ENCODE measurements at places on chromosomes 2 and 18.
A peak's percentile ranks its signal among the peaks of the same experiment; 100 is the strongest.

GRCh38 chr18:42563995-42564394 is 551.5 kb downstream of the RIT2 start:
- no peak for DNase-seq

GRCh38 chr2:191515551-191515950 is 162.4 kb upstream of the NABP1 start:
- no peak for DNase-seq

- no peak for DNase-seq
Measured at GRCh38 chr2:239586651-239587310, 186.0 kb upstream of the HDAC4 start.

GRCh38 chr18:79589601-79590091 is 90.0 kb upstream of the CTDP1 start:
- no peak for DNase-seq

- DNase-seq: no peak
Measured at GRCh38 chr2:73870084-73870483, 22.7 kb upstream of the ACTG2 start.

GRCh38 chr2:144414324-144414845 is 105.5 kb downstream of the ZEB2 start:
- peak; percentile 95 for DNase-seq

GRCh38 chr18:3526421-3527354 is 76.7 kb downstream of the TGIF1 start:
- no peak for DNase-seq

DNA sequence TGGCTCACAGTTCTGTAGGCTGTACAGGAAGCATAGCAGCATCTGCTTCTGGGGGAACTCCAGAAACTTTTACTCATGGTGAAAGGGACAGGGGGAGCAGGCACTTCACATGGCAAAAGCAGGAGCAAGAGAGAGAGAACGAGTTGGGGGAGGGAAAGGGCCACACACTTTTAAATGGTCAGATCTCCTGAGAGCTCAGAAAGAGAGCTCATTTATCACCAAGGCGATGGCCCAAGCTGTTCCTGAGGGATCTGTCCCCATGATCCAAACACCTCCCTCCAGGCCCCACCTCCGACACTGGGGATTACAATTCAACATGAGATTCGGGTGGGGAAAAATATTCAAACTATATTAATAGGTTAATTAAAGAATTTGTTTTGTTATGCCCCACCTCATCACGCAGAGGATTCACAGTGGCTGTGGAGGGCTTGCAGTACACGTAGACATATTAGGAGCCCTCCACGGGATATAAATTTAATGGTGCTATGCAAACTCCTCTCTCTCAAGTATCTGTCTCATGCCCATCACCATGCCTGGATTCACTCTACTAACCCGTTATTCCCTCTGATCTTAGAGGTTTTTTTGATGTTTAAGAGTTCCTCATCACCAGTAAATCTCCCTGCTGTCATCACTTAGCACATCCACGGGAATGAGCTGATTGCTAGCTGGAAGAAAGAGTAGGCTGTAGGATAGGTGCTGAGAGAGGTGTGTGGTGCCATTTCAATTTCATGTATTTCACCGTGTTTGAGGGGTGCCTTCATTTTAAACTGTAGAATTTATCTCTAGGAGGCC is 84.5 kb upstream of the ARHGAP28 start:
- no peak for DNase-seq

GRCh38 chr2:26569216-26570082 is 71.7 kb downstream of the CIB4 start:
- no peak for DNase-seq

DNA sequence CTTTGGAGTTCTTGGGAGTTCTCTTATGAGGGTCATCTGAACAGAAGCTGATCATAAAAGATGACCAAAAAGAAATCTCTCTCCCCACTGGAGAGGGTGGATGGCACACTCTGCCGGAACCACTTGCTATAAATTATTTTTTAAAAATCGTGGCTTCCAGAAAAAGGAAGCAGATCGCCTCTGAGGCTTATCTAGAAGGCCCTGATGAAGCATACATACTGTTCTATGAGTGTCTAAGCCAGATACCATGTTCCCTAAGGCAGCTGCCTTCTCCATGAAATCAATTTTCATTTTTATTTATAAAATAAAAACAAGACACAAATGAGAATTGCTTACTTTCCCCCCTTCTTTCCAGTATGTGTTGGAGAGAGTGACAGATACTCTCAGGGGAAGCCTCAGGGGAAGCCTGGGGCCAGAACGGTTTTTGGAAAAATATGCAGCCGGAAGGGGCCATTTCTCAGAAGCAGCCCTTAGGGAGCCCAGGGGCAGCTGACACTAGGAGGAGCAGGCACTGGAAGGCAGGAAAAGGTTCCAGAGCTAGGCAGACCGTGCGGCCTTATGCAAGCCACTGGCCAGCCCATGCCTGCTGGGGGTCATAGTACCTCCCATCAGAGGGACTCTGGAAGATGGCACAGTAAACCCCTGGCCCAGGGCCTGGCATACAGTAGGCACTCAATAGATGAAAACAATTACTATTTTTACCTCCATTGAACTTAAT is 130.6 kb downstream of the CABLES1 start:
- no peak for DNase-seq

DNA sequence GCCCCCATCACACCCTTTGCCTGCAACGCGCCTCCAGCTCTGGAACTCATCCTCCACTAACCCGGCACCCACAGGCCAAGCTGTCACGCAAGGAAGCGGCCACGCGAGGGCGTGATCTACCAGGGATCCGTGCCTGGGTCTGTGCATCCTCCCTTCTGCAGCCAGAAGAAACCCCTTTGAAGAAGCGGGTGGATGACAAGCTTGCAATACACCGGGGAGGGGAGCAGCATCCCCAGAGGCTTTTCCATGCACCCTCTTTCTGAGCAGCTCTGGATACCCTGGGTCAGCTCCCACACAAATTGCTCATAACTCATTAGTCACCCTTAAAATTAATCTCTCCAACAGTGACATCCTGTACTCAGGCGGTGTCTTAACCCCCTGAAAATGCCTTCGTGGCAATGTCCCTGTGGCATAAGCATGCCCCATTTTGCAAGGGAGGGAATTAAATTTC is 47.6 kb downstream of the PDCL3 start:
- peak; percentile 59 for DNase-seq

DNA sequence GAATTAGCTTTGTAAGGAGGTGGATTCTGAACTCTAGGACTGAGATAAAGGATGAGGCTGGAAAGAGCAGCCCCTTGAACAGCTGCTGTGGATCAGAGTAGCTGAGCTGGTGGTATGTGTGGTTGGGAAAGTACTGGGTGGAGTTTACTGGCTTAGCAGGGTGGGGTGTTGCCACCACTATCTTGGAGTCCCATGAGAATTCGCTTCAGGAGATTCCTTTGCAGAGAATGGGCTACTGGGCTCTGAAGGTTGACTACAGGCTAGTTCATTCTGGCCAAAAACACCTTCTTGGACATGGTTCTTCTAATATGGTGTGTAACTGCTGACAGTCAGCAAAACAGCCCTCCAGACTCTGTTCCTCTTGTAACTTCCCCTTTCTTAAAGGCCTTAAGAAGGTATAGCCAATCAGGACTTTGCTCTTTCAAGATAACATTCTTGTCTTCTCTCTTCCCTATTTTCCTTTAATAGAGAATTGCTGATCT is 52.7 kb downstream of the TET3 start:
- DNase-seq: peak; percentile 89

- no peak for DNase-seq
Measured at GRCh38 chr2:100317634-100318033, 4.7 kb downstream of the LONRF2 start.

GRCh38 chr2:20447437-20448245 is 767 bp downstream of the RHOB start:
- DNase-seq: peak; percentile 53

DNA sequence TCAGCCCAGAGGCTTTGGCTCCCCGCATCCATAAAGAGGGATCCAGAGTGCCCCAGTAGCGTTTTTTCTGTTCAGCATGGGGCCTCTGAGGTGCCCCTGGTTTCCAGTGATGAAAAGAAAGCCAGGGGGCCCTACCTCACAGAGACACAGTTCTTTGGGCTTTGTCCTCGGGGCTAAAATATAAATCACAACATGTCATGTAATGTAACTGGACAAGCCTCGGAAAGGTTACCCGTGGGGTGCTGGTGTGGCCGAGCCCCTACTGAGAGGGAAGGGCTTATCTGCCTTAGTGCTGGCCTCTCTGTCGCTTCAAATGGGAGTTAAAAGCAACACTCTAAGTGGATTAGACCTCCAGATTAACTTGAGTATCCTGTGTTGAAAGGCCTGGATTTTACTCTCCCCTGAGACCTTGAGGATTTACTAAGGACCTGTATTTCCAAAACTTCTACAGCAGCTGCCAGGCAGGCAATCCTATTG is 251.6 kb upstream of the APCDD1 start:
- DNase-seq: no peak

DNA sequence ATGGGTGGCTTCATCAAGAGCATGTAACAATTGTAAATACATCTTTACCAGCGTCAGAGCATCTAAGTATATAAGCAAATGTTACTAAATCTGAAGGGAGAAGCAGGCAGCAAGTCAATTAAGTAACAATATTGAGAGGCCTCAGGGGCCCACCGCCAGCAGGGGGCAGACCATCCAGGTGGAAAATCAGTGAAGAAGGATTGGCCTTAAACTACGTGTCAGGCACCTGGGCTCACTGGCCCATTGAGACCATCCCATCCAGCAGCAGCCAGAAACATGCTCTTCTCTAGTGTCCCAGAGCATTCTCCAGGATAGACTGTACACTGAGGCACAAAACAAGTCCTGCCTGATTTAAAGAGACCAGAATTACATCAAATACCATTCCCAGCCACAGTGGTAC is 96.2 kb upstream of the SNTG2 start:
- no peak for DNase-seq

- DNase-seq: no peak
Measured at GRCh38 chr2:96789245-96789617, 26.8 kb upstream of the CNNM3 start.

- DNase-seq: no peak
Measured at GRCh38 chr2:54701029-54701428, 22.4 kb upstream of the EML6 start.

DNA sequence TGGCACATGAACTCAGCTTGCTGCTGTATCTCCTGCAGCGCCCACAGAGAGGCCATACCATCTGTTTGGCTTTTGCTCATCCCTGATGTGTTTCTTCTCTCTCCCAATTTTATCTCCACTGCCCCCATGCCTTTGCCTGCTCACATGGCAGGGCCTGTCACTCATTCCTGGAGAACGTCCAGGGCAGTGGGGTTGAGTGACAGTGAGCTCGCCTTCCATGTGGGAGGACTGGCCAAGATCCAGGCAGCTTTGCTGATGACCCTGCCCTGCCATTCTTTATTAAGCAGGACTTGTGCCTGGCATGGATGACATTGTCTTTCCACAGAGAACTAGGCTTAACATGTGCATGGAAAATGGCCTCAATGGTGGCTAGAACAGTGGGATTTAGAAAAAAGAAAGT is 230.5 kb upstream of the THSD7B start:
- DNase-seq: no peak

- no peak for DNase-seq
Measured at GRCh38 chr2:46230677-46231425, 66.4 kb upstream of the EPAS1 start.

DNA sequence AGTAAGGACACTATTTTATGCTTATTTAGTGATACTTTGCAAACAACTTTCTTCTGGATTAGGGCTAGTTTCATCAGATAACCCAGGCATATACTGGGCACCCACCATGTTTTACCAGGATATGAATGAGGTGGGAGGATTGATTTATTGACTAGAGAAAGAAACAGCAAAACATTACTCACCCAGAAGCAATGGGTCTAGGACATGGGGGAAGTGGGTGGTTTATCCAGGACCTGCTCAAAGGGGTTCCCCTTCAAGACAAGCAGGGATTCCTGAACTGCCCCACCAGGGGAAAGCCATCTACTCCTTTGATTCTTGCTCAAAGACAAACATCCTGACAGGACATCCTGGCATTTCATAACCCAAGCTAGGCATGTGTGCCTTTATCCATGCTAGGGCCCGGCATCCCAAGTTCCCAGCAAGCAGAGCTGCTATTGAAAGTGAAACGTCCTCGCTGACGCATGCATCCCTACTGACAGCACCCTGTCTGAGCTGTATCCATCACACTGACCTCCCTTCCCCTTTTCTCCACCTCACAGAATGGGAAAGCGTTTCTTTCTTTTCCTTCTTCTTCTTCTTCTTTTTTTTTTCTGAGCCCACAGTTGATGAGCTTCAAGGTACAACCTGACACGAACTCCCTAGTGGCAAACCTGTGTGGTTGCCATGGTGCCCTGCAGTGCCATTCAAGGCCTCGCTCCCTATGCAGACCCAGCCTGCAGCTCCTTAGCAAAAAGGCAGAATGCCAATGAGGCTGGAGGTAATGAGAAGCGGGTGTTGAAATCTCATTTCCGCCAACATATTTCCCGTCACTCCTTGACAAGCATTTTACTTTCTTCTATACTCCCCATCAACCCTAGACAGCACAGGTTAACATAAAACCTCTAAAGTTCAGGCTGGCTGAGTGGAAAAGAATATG is 70.5 kb downstream of the CLHC1 start:
- peak; percentile 91 for DNase-seq

DNA sequence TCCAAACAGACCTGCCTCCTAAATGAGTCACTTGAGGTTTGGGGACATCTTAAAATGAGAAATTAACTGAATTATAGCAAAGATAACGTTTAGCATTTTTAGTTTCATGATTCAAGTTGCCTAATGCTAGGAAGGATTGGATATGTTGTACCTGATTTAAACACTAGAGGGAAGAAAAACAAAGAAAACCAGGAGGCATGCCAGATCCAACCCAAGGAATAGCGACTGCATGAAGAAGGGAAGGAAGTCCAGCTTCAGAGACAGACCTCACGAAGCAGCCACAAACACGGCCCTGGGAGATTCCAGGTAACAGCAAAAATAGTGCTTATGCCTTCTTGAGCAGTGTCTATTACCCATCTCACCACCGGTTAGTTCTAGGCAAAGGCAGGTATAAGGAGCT is 499.9 kb upstream of the SPHKAP start:
- no peak for DNase-seq

- DNase-seq: no peak
Measured at GRCh38 chr2:3392216-3392615, 12.7 kb downstream of the TRAPPC12 start.

GRCh38 chr2:25548601-25549000 is 124.8 kb downstream of the DTNB start:
- DNase-seq: no peak

GRCh38 chr2:85781013-85781332 is 27.2 kb downstream of the ATOH8 start:
- no peak for DNase-seq

- no peak for DNase-seq
Measured at GRCh38 chr2:237857791-237858190, 1.6 kb upstream of the RAMP1 start.

Data from suppressor macrophage treated with lipopolysaccharide for 4 hours (primary cell).